ENCODE measurements at places on chromosomes 1 and 21.
A peak's percentile ranks its signal among the peaks of the same experiment; 100 is the strongest.

GRCh38 chr1:115505148-115505571, 136.6 kb upstream of the VANGL1 start:
- no peak for DNase-seq

DNA sequence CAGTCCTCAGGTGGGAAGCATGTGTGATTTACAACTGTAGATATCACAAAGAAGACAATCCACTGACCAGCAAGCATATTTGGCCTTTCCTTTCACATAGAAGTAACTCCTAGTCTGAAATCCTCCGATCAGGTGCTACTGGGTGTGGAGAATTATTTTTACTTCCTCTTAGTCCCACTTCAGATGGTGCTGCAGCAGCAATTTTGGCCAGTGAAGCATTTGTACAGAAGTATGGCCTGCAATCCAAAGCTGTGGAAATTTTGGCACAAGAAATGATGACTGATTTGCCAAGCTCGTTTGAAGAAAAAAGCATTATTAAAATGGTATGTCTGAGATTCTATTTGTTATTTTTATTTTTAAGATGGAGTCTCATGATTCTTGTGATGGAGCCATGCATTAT, 51.0 kb downstream of the SCP2 start:
- no peak for DNase-seq

GRCh38 chr1:19622204-19622603, 21.9 kb upstream of the NBL1 start:
- no peak for DNase-seq

GRCh38 chr21:17784604-17785402, 34.4 kb downstream of the C21orf91 start:
- no peak for DNase-seq

DNA sequence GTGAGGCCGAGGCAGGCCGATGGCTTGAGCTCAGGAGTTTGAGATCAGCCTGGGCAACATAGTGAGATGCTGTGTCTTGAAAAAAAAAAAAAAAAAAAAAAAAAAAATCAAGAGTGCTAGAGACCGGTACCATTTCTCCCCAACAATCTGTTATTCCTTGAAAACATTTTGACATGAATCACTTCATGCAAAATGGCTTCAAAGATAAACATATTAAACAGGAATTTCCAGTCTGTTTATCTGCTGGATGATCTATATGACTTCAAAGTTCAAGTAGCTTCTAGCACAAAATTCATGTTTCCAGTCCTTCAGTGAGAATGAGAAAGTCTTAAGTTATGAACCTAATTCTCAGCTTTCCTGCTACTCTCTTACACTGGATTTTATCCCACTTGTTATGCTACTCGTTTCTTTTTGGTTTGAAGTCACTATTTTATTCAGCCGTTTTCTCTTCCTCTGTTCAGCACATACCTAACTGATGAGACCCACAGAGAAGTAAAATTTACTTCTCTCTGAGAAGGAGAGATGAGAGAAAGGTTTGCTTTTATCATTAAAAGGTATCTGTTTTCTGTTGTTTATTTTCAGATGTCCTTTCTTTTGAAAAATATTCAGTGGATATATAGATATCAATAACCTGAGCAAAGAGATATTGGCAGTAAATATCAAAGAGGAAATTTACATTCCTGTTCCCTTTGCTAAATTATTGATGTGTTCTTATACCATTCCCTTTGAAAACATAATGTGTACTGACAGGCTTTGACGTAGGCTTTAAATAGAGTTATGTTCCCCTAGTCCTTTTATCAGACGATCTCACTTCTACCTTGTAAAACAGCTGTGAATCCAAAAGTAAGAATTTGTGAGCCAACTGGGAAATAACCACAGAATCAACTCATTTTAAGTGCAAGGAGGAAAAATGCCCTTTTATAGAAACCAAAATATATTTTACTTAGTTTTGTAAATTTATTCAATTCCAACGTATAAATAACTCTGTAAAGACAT, 38.2 kb downstream of the CD46 start:
- DNase-seq = no peak

GRCh38 chr1:17798799-17799382, 43.8 kb downstream of the ACTL8 start:
- no peak for DNase-seq

- DNase-seq = no peak
Observed at GRCh38 chr1:24732186-24732885, 12.9 kb upstream of the CLIC4 start.

DNA sequence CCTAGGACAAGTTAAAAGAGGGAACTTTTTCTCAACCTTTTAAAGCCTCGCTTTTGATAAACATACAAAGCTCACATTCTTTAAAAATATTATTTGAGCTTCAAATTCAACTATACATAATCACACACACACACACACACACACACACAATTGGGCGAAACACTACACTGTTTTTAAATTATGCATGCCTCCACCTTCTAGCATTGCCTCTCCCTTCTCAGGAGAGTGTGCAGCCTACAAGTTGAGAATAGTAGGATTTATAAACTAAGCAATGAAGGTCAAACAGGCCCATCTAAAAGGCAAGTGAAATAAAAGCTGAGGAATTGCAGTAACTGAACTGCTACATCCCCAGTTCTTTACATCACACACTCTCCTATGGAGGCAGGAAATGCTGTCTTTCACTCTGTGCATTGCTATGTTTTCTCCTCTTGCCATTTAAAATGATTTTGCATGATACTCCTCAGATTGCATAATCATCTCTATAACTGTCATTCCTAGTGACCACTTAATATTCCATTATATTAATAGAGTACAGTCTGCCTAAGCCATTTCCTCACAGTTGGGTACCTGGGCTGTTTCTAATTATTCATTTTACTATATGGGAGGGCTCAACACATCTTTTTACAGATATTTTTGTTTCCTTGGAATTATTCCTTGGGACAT, 92.5 kb upstream of the KCNE2 start:
- DNase-seq = no peak

DNA sequence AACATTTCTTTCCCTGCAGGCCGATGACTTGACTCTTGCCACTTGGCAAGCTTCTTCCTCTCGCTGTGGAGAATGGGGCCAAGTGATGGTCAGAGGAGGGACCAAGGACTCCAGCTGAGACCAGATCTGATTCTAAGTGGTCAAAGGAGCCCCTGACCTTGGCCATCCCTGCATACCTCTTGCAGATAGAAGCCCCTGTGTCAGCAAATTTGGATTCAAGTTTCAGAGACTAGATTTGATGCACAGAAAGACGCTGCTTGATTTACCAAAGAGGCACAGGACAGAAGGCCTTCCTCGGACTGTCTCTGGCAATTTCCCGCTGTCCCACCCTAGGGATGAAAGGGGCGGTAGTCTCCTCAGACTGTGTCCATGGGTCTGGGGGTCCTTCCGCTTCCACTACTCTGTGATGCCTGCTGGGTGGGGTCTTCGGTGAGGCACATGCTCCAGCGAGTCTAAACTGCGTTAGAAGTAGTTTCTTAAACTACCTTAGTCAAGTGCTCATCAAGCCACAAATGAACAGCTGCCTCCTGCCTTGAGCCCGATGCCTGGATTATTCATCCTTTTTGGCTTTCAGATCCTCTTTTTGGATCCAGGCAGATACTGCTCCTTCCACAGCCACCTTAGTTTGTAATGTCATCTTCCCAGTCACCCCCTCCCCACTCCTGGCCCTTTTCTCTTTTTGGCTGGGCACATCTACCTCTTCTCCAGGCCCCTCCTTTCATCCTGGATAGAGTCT, 31.8 kb upstream of the RBM15 start:
- no peak for DNase-seq

DNA sequence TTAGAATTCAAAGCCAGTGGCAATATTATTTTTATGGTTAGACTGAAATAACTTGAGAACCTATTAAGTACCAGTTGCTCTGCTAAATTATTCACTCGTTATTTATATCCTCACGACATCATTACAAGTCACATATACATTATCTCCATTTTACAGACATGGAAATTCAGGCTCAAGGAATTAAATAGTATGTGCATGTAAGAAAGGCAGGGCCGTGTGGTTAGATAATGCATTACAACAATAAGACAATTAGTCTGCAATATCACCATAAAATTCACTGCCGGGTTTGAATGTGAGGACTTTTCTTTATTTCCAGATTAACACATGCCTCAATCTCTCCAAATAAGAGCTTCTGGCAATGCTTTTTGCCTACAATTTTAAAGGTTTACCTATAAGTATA, 523.4 kb downstream of the PTBP2 start:
- no peak for DNase-seq

GRCh38 chr21:45014747-45015468, 59.5 kb upstream of the ADARB1 start:
- DNase-seq = no peak

- DNase-seq = no peak
Observed at GRCh38 chr21:28298251-28298672, 694.4 kb downstream of the LTN1 start.

GRCh38 chr1:33188572-33189275, 6.9 kb upstream of the TRIM62 start:
- DNase-seq = no peak

DNA sequence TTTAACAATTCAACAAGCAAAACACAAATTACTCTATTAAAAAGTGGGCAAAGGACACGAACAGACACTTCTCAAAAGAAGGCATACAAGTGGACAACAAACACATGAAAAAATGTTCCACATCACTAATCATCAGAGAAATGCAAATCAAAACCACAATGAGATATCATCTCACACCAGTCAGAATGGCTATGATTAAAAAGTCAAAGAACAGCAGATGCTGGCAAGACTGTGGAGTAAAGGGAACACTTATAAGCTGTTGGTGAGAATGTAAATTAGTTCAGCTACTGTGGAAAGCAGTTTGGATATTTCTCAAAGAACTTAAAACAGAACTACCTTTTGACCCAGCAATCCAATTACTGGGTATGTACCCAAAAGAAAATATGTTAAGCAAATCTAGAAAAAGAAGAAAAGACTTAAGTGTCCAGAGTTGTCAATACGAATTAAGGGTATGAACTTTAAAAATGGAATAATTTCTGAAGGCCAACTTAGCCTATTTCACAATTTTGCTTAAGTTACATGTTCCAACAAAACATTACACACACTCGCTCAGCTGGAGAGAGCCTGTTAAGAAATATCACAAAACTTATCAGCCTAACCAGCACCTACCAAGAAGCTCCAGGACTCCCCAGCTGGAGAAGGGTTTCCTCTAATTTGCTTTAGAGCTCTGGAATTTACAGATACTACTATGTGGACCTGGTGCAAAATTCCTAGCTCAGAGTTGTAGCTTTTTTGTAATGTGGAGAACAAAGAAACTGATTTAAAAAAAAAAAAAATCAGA, 232.1 kb downstream of the DUSP10 start:
- no peak for DNase-seq

- DNase-seq = no peak
Observed at GRCh38 chr1:42952303-42953001, 6.2 kb downstream of the SLC2A1 start.

DNA sequence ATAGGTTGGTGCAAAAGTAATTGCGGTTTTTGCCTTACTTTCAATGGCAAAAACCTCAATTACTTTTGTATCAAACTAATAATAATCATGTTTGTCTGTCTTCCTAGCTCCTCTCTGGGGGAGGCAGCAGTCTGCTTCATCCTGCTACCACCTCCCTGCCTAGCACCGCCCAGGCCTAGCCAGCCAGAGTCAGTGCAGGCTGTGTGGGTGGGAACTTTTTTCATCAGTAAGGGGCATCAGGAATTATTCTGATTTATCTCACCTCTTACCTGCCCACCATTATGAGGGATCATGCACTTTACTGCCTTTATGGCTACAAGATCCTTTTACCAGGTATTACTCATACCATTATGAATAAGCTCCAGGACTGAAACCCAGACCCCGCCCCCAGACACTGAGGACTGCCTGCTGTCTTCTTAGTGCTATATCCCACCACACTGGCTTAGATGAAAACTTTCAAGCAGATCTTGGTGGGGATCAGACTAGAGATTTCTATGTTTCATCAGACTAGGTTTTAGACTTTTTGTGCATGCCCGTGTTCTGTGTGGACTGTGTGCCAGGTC, 116.4 kb downstream of the PBX1 start:
- DNase-seq = no peak

GRCh38 chr1:24154215-24154614, 11.3 kb upstream of the IL22RA1 start:
- peak; percentile 77 for DNase-seq

DNA sequence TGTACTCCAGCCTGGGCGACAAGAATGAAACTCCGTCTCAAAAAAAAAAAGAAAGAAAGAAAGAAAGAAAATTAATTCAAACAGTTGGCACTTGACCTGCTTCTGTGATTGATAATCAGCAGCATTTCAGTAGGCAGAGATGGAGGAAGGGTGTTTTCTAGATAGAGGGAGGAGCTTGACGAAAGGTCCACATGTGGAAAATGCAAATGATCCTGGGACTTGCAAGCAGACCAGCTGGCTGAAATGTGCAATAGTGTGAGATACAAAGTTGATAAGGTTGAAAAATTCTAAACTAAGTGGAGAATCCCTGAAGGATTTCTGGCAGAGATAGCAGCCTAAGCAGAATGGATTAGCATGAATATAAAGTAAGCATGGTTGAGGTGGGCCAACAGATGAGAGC, 4.2 kb downstream of the ELAPOR1 start:
- no peak for DNase-seq

GRCh38 chr21:16587681-16588375, 858.0 kb downstream of the USP25 start:
- peak; percentile 42 for DNase-seq

DNA sequence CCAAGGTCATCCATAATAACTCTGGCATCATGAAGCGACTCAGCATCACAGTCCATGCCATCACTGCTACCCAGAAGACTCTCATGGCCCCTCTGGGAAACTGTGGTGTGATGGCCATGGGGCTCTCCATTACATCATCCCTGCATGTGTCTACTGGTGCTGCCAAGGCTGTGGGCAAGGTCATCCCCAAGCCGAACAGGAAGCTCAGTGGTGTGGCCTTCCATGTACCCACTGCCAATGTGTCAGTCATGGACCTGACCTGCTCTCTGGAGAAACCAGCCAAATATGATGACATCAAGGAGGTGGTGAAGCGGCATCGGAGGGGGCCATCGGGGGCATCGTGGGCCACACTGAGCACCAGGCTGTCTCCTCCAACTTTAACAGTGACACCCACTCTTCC, 65.1 kb upstream of the ARHGAP29 start:
- no peak for DNase-seq

DNA sequence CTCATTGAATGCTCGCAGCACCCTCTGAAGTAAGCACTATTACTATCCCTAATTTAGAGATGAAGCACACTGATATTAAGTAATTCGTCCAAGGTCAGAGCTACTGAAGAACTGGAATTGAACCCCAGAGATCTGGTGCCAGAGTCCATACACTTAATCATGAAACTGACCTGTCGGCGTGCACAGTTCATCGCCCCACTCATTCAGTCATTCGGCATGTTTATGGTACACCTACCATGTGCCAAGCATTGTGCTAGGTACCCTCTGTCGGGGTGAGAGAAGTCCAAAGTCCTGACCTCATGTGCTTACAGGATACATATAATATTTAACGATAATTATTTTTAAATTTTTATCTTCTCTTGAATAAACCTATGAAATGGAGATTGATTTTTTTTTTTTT, 5.6 kb upstream of the CENPS start:
- no peak for DNase-seq

GRCh38 chr1:39788758-39789570, at the start of gene BMP8B:
TSS of gene BMP8B (minus strand) at chr1:39788865. CDS start at chr1:39788485, 380 bp downstream.
- peak; percentile 72 for DNase-seq
